ENCODE measurements at places on chromosomes 11 and 22.

DNA sequence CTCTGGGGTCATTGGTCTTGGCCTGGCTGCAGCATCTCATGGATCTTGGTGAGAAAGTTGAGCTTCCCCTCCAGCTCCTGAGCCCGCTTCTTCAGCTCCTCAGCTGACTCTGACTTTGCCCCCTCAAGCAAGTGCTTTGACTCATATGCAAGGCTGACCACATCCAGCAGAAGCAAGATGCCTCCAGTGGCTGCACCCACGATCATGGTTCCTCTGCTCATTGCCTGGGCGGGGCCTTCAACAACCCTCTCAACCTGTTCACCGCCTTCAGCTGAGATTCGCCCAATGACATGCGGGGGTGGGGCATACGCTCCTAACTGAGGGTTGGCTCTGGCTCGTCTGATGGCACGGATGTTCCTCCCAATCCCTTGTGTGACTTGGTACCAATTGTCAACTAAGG, 11.9 kb downstream of the APOL2 start:
- no peak for DNase-seq

- no peak for DNase-seq
Measured at GRCh38 chr11:116375221-116375620, 397.6 kb downstream of the BUD13 start.

GRCh38 chr11:69277074-69277809, 16.7 kb upstream of the MYEOV start:
- no peak for DNase-seq

DNA sequence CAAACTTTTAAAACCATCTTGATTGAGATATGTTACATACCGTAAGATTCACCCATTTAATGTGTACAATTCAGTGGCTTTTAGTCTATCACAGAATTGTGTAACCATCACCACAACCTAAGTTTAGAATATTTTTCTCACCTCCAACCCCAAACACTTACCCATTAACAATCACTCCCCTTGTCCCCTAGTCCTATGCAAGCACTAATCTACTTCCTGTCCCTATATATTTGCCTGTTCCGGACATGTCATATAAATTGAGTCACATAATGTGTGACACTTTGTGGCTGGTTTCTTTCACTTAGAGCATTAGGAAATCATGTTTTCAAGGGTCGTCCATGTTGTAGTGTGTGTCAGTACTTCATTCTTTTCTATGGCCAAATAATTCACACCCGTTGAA, 38.8 kb downstream of the RASSF10 start:
- no peak for DNase-seq

DNA sequence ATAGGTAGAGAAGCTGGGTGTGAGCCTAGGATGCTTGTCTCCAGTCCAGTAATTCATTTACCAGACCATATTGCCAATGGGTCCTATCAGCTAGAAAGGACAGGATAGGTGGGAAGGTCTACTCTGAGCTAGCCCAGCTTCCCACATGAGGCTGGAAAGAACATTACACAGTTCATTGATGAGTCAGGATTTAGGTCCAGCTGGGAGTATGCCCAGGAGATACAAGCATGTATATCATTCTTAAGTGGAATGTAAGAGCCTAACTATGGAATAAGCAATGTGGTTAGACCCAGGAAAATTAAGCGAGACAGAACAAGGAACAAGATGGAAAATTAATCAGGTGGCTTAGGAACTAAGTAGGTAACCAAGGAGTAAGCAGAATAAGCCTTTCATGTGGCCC, 59.0 kb upstream of the TBCEL start:
- DNase-seq: no peak

GRCh38 chr22:32717337-32718240, 83.9 kb upstream of the TIMP3 start:
- DNase-seq: no peak

- no peak for DNase-seq
Measured at GRCh38 chr22:37485395-37486223, 575 bp downstream of the MFNG start.

DNA sequence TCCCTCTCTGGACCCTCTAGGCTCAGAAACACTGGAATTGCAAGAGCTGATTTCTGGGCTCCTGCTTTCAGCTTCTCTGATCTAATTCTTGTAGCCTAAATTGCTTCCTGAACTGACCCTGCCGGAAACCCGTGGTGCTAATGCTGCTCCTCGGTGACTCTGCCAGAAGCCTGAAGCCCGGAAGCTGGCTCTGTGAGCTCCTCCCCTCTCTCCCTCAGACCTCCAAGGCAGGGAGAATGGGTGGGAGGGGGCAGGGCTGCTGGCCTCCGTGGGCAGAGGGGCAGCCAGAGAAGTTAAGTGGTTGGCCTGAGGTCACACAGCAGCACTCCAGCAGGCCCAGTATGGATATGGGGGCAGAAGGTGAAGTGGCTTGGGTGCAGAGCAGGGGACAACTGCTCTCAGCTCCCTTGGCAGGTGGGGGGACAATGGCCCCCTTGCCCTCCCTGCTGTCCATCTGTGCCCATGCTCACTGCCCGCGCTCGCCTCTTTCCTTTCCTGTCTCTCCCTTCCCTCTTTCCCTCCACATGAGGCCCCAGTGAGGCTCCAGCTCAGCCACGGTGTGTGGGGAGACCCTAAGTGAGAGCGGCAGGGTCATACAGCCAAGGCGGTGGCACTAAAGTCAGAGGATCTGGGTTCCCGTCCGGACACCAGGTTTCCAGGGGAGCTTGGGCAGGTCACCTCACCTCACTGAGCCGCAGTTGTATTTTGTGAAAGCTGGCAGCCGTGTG, 16.2 kb downstream of the CAPN5 start:
- no peak for DNase-seq

- no peak for DNase-seq
Measured at GRCh38 chr11:2515401-2516275, 70.8 kb downstream of the KCNQ1 start.

DNA sequence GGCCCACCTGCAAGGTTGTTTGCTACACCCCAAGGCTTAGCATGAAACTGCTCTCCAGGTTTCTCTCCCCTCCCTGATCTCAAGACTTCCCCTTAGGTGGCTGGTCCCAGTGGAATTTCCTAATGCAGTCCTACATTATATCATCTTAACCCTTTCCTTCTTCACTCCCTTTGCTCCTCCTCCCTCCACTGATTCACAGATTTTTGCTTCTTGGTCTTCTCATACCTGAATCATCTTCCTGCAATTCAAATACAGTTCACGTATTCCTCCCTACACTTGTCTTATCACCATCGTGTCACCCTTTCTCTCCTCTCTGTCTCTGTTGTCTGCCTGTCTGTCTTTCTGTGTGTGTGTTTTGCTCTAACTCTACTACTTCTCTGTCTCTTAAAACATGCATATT, 17.0 kb downstream of the MMP10 start:
- no peak for DNase-seq

- DNase-seq: no peak
Measured at GRCh38 chr11:80414181-80415165, 973.6 kb upstream of the TENM4 start.

DNA sequence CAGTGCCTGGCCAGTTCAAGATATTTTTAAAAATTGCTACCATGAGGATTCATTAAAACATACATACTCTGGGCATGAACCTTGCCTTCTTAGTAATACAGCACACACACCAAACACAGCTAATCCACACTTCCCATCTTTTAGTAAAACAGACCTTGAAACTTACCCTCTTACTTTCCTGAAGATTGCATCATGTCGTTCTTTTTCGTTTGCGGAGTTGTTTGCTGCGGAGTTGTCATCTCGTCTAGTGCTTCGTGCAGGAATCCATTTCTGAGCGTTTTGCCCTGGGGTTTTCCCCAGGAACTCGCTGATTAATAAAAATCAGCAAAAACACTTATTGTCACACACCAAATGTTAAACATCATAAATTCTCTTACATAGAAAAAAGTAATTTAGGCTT, 3.0 kb downstream of the EIF4G2 start:
- no peak for DNase-seq

- no peak for DNase-seq
Measured at GRCh38 chr22:39724390-39724789, 153.8 kb downstream of the CACNA1I start.

DNA sequence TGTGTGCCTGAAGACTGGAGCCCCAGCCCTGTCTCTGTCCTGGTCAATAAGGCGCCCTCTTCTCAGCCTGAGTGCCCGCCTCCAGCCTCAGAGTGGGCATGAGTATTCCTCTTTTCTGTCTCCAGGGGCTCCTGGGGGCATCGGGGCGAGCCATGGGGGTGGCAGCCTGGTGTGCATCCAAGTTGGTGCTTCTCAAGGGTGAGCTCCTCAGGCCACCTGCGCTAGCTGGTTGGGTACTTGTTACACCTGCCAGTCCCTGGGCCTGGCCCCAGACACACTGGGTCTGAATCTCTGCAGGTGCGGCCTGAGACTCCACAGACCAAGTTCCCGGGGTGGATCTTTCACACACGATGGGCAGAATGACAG, 168.6 kb upstream of the B3GAT1 start:
- DNase-seq: no peak

GRCh38 chr11:125389339-125390166, 106.5 kb downstream of the FEZ1 start:
- no peak for DNase-seq

GRCh38 chr11:67283481-67283963, 5.6 kb upstream of the ANKRD13D start:
- DNase-seq: no peak

DNA sequence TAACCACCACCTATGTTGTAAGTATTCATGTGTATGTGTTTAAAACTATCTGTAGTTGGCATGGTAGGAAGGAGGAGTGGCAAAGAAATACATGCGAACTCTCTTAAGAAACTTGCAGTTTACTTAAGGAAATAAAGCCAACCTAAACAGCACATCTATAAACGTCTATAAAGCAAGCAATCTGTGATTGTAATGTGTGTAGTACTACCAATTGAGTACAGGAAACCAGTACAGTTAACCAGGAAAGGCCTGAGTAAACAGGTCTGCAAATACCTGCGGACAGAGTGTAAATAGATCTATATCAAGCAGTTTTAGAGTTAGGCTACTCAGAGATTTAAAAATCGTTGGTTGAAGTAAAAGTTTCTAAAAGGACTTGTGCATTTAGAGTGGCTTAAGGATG, 59.5 kb upstream of the AMOTL1 start:
- no peak for DNase-seq
